ENCODE measurements at places on chromosomes 6 and 20. TPM values are rescaled to one million over a fixed set of nuclear protein-coding genes. Genes with fewer than 3 reads are reported as not detected.

SLC25A27 gene
- 8.9 TPM for total RNA-seq

TMC2 gene
- not detected for total RNA-seq

LPA gene
- total RNA-seq: not detected

C6orf52 gene
- not detected for total RNA-seq

ADGRF5 gene
- total RNA-seq: 26.1 TPM

TINAG gene
- 0.52 TPM for total RNA-seq

DEFB112 gene
- total RNA-seq: not detected

MUC21 gene
- total RNA-seq: not detected

POU5F1 gene
- total RNA-seq: not detected

PCSK2 gene
- total RNA-seq: 0.52 TPM

All from skeletal muscle tissue (tissue), 5 donors.